ENCODE measurements at places on chromosomes 11 and 22.

DNA sequence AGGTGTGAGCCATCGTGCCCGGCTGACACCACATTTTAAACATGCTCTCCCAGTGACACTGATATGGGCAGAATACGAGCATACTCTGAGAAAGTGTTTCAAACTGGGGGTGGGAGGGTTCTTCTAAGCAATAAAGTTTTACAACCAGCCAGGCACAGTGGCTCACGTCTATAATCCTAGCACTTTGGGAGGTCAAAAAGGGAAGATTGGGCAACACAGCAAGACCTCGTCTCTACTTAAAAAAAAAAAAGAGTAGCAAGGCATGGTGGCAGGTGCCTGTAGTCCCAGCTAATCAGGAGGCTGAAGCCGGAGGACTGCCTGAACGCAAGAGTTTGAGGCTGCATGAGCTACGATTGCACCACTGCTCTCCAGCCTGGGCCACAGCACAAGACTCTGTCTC is 2.2 kb downstream of the GANAB start:
- DNase-seq: no peak

DNA sequence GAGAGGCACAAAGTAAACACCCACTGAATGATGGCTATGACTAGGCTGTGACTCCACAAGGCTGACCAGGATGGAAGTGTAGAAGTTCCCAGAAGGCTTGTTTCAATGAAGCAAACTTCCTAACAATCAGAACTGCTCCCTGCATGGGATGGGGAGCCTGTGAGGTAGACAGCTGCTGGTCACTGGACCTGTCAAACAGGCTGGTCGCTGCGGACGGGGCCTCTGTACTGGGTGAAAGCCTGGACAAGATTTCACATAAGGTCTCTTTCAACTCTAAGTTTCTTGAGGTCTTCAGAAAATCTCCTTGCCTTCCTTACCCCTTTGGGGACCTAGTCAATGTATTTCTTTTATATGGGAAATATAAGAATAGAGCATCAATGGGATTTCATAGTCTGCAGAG is 438.2 kb downstream of the BUD13 start:
- no peak for DNase-seq

DNA sequence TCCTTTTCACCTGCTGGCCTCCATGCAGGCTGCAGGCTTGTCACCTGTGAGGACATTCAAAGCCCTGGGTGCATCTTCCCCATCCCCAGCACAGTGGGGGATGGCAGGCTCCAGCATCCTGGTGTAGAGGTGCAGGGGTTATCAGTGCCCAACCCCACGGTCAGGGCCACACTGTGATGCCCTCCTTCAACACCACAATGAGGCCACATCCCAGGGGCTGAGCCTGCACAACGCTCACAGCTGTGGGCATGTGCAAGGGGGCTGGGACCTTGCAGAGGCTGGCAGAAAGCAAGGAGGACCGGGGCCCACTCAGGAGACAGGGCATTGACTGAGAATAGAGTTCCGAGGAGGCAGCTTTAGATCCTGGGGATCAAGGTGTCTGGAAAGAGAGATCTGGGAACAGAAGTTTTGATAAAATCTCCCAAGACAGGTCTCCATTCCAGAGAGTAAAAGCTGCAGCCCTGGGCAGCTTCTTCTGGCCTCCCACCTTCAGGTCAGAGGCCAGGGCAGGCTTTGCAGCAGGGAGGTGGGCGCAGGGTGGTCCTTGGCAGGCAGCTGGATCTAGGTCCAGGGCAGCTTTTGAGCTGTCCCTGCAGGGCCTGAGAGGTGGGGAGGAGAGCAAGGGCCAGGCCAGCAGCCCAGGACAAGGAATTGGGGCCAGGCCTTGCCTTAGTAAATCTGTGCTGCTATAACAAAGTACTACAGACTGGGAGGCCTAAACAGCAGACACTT is 250.8 kb upstream of the B3GAT1 start:
- DNase-seq: no peak

- no peak for DNase-seq
These were observed 244.5 kb upstream of the MPPED2 start for GRCh38 chr11:30830681-30831080.

DNA sequence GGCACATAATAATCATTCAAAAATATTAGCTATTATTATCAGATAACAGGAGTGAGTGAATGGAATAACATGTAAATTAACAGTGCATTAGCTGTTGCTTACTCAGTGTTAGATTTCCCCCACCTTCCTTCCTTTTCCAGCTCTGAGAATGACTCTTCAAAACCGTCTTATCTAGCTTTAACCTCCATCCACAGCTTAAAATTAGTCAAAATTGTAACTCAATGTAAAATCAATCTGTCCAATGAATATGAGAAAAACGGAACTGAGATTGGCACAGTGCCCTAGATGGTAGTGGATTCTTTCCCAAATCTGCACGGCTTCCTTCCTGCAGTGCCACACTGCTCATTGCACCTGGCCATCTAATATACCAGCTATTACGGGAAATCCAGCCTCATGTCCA is 156.8 kb upstream of the BDNF start:
- no peak for DNase-seq

- no peak for DNase-seq
These were observed 129.5 kb upstream of the E2F8 start for GRCh38 chr11:19370100-19370861.
